NCI-H187 (cell line): ENCODE measurements at places on chromosomes 11 and 22.

DNA sequence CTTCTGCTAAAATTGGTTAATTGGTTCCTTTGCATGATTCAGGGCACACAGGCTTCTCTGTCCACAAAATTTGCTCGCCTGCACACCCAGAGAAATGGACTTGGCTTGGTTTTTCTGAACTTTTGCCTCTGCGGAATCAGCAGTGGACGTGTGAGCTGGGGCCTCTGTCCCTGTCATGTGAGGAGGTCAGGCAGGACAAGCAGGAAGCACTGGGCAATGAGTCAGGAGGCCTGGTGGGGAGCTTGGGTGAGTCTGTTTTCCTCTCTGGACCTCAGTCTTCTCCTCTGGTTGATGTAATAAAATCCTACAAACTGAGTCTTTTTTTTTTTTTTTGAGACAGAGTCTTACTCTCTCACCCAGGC lies 10.4 kb upstream of the CELSR1 start:
- no peak for DNase-seq

DNA sequence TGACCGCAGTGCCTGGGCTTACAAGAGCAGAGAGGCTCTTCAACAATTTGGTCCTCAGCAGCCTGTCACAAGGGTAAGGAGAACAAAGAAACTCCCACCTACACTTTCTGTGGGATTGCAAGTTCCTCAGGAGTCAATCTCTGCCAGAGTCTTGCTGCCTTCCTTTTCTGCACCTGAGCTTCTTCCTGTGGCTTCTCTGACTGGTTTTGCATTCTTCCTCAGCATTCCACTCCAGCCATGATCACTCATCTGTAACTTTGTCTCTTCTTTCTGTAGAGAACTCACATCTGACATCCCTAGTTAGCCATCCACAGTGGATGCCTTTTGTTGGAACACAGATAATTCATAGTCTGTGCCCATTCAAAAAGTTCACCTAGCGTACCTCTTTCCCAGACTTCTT lies 14.2 kb upstream of the OR6A2 start:
- no peak for DNase-seq

GRCh38 chr11:35084817-35085440 lies 54.0 kb upstream of the CD44 start:
- no peak for DNase-seq

GRCh38 chr11:90221803-90222458 lies 918 bp downstream of the CHORDC1 start:
- no peak for DNase-seq

GRCh38 chr22:16960884-16961249 lies 47.2 kb downstream of the GAB4 start:
- no peak for DNase-seq

- no peak for DNase-seq
Measured at GRCh38 chr11:35304386-35304775, 115.0 kb downstream of the SLC1A2 start.

DNA sequence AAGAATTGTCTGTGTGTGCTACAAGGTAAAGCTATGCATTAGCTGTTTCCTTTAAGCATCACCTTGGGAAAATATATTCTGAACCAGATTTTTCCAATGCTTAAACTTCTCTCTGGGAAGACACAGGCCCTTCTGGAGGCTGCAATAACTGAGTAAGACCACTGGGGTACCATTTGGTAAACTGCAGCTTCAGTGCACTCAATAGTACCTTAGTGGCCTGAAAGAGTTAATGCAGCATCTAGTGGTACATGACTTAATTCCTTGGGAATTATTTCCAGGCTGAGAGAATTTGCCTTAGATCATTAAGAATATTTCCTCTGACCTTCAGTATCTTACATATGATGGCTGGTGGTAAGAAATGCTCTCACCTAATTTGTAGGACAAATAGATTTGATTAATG lies 727.4 kb downstream of the DLG2 start:
- no peak for DNase-seq

- DNase-seq = no peak
Measured at GRCh38 chr11:108218912-108219783, 3.3 kb downstream of the NPAT start.

- no peak for DNase-seq
Measured at GRCh38 chr11:17132654-17133053, 55.2 kb upstream of the RPS13 start.

DNA sequence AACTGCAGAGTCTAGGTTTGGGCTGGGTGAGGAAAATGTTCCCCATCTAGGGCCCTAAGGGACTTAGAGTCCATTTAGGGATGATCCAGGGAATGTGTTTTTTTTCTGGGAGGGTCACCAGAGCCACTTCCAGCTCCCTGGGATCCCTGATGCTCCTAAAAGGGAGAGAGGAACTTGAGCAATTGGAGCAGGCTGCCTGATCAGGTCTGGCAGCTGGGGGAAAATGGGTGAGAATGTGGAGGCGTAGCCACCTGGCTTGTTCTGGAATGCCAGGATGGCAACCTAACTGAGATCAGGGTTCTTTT lies 1.2 kb downstream of the PGAP2 start:
- DNase-seq = no peak

- DNase-seq = no peak
Measured at GRCh38 chr11:105219269-105219668, 79.7 kb upstream of the CARD18 start.

GRCh38 chr11:36016263-36016662 lies 72.4 kb downstream of the LDLRAD3 start:
- no peak for DNase-seq

GRCh38 chr22:43393844-43394474 lies 17.9 kb upstream of the MPPED1 start:
- DNase-seq = no peak

- no peak for DNase-seq
Measured at GRCh38 chr11:94183886-94184264, 55.2 kb downstream of the PANX1 start.

- no peak for DNase-seq
Measured at GRCh38 chr11:12110714-12111548, 541 bp downstream of the MICAL2 start.

- DNase-seq = no peak
Measured at GRCh38 chr11:2269601-2270321, 627 bp downstream of the ASCL2 start.

- DNase-seq = no peak
Measured at GRCh38 chr11:44725016-44725685, 1.6 kb upstream of the TSPAN18 start.

DNA sequence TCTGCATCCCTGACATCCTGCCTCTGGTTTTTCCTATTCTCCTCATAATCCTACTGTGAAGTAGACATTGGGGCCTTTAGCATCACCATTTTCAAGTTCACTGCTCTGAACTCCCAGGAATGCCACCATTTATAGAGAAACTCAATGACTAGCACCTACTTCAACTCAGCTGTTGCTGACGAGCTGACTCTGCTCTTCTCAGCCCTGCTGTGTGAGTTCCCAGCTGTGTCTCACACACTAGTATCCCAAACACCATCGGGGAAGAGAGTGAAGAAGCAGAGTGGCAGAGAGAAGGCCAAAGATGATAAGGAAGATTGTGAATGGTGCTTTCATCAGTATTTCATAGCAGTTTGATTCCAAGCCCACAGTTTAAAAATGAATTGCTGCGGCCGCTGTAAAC lies 71.9 kb downstream of the PLEKHA7 start:
- no peak for DNase-seq

DNA sequence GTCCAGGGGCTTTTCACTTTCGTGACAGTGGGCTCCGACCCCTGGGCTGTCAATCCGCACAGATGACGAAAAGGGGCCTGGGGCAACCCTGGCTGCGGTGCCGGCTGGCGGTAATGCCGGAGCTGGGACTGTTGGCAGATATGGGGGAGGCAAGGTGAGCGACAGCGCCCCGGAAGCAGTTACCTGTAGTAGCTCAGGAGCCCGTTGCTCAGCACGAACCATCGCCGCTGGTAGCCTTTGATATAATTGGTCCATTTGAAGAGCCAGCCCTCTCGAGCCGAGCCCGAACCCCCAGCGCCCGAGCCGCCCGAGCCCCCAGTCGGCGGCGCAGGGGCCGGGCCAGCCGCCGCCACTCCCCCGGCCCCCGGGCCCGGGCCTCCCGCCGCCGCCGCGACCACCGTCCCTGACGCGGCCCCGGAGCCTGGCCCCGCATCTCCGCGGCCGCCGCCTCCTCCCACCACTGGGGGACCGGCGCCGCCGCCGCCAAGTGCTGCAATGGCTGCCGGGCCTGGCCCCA lies 396 bp downstream of the OSBP start:
- DNase-seq = no peak

DNA sequence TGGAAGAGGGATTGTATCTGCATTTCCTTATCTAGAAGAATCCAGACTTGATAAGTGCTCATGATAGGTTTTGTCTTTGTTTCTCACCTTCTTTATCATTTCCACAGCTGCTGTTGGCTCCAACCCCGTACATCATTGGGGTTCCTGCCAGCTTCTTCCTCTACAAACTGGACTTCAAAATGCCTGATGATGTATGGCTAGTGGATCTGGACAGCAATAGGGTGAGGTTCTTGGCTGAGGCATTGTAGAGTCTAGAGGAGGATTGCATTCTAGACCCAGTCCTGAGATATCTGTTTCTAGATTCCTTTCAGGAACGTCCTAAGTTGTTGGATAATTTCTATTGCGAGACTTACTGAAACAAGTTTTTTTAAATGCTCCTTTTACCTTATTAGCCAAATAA lies 8.1 kb downstream of the MADD start:
- DNase-seq = no peak

- DNase-seq = no peak
Measured at GRCh38 chr11:73189315-73189714, 28.8 kb upstream of the P2RY2 start.

- DNase-seq = peak; percentile 50
Measured at GRCh38 chr11:112404112-112404511, 143.5 kb upstream of the PLET1 start.

- no peak for DNase-seq
Measured at GRCh38 chr11:72629266-72629665, 45.0 kb downstream of the PDE2A start.

GRCh38 chr11:47607380-47607779 lies 13.2 kb upstream of the C1QTNF4 start:
- no peak for DNase-seq

- DNase-seq = no peak
Measured at GRCh38 chr22:41661088-41661487, 27.6 kb downstream of the SNU13 start.

- DNase-seq = peak; percentile 44
Measured at GRCh38 chr22:20393705-20394476, at the start of gene ZNF74. ZNF74 (plus strand) TSS chr22:20394151; CDS start chr22:20394629, 478 bp downstream.

DNA sequence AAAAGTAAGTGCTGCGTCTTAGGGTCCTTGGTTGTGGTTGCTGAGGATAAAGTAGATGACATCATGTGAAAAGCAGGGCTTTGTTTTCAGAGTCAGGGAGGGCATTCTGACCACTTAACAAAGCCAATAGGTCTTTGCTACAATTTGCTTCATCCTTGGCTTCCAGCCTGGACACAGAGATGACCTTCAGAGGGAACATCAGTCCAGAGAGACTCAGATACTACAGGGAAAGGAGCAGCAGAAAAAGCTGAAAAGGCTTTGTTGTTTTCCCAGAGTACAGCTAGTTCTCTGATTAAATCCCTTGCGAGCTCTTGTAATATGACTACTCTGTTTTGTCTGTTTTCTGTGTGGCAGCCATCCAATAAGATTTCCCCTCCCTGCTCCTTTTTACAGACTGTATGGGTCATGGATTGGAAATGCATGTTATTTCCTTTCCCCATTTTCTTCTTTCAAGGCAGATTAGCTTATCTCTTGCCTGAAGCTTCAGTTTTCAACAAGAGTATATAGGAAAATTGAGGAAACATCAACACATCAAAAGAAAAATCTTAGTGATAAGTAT lies 31.9 kb downstream of the ATG13 start:
- no peak for DNase-seq
